Stimulated activated CD4-positive, alpha-beta T cell treated with anti-CD3 and anti-CD28 coated beads, Interleukin-1b, Interleukin-23, amount 100 ng/mL, for 1 hour (primary cell): ENCODE measurements at places on chromosomes 4 and X.

- DNase-seq = no peak
Measured at GRCh38 chr4:79623021-79623870, 215.2 kb upstream of the GK2 start.

DNA sequence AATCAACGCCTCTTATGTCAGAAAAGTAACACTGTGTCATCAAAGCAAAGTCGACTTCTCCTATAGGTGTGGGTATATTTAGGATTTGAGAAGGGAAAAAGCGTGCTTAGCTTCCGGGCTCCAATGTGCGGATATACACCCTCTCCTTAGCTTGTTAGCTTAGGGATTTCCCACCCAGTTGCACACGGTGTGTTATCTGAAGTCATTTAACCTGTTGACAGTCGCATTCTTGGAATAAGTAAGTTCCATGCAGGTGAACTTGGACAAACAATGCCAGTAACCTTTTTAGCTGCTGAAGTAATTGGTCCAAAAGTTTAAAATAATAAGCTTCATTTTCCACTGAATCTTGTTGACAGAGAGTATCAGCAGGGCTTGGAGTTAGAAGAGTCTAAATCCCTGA, 113.7 kb downstream of the SHROOM3 start:
- DNase-seq = no peak

GRCh38 chr4:23814587-23814986, 75.3 kb downstream of the PPARGC1A start:
- no peak for DNase-seq

- DNase-seq = no peak
Measured at GRCh38 chr4:1872870-1873269, 1.7 kb downstream of the NSD2 start.

GRCh38 chr4:101785486-101785885, 5.0 kb upstream of the BANK1 start:
- DNase-seq = no peak

DNA sequence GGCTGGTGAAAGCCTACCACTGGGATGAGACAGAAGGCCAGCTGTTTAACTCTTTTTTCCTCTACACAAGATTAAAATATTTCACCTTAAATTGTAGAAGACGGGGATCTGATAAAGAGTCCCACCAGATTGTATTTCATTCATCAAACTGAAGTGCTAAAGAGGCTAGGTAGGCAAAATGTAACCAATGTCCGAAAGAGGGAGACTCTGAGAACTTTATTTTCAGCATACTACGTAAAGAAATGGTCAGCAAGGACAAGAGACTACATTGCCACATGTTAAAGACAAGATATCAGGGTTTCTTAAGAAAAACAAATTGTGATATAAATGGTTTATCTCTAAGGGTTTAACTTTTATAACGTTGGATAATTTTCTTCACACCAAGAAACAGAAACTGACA, 71.6 kb upstream of the INPP4B start:
- DNase-seq = no peak

DNA sequence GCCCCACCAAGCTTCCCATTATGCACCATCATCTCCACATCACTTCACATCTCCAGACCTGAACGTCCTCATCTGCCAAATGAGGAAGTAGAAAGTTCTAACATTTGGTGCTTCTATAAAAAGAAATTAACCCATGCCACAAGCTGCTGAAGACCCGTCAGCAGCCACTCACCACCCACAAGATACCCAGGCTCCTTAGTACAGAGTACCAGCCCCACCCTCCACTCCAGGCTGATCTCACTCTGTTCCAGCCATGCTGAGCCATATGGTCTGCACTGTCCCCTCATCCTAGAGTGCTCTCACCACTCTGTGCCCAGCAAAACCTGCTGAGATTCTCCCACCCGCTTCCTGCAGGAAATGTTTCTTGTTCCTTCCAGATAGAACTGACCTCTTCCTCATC, 240.8 kb upstream of the PPARGC1A start:
- DNase-seq = no peak

DNA sequence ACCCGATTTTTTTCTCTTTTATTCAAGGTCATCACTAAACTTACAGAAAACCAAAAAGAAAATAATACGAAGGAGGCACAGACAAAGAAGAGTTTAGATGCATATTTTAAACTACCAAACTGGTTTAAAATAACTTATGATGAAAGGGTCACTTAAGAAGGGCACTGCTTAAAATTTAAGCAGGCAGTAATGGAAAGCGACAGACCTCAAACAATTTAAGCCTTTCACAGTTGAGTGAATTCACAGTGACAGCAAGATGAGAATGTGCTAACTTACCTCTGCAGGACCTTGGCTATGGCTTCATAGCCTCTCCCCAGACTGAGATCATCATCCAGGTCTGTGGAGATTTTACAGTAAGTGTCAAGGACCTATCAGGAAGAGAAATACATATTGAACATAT, 112.1 kb downstream of the TTC29 start:
- no peak for DNase-seq

DNA sequence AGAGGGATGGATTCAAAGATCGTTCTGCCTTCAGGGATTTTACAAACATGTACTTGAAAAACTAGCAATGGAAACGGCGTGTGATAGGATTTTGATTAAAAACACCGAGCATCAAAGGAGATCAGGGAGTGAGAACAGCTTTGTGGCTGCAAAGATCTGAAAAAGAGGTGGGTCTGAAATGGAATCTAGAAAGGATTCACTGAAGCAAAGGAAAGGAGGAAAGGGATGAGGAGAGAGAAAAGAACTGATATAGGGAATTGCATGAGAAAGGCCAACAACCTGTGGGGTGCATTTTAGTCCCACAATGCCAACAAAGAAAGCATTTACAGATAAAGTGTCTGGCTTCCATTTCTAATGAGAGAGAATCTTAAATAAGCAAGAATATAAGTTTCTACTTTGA, 23.1 kb downstream of the ADH4 start:
- DNase-seq = no peak

DNA sequence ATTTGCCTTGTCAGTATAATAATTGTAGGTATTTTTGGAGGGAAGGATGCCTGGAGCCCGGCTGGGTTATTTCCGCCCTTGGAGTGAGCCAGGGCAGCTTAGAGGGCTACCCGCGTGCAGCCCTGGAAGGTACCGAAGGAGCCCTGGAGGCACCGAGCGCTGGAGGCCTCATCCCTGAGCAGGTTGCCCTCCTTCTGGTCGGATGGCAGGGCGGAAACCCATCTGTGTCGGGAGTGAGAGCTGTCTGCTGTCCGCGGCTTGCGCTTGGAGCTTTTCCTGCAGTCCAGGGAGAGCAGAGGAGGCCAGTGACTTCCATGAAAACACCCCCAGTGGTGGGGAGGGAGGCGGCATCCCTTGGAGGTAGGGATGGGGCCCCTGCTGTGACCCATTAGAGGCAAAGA, 122.1 kb downstream of the TBL1X start:
- DNase-seq = no peak

- DNase-seq = no peak
Measured at GRCh38 chr4:156906325-156906724, 65.3 kb downstream of the PDGFC start.

DNA sequence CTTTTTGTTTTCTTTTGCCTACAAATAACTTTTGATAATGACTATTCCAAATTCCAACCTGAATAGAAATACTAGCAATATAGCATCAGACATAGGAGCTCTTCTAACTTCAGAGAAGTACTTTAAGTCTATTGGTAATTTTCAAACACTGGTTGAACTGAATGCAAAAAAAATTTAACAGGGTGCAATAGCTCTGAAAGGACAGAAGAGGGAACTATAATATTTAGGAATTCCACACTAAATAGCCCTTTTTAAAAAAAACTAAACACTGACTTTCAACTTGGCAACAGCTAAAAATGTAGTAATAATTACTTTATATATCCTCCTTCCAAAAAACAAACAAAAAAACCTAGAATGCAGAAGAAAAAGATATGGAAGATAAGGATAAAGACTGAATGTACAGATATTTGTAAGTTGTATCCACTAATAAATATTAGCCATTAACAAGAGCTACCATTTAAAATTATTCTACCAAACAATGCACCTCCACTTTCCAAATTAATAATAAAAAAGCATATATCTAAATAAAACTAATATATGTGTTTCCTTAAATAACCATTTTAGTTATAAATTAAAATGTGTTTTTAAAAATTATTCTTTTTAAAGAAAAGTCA, 81.4 kb downstream of the FBXW7 start:
- no peak for DNase-seq

- DNase-seq = no peak
Measured at GRCh38 chrX:133638285-133638684, 223.0 kb upstream of the GPC4 start.

DNA sequence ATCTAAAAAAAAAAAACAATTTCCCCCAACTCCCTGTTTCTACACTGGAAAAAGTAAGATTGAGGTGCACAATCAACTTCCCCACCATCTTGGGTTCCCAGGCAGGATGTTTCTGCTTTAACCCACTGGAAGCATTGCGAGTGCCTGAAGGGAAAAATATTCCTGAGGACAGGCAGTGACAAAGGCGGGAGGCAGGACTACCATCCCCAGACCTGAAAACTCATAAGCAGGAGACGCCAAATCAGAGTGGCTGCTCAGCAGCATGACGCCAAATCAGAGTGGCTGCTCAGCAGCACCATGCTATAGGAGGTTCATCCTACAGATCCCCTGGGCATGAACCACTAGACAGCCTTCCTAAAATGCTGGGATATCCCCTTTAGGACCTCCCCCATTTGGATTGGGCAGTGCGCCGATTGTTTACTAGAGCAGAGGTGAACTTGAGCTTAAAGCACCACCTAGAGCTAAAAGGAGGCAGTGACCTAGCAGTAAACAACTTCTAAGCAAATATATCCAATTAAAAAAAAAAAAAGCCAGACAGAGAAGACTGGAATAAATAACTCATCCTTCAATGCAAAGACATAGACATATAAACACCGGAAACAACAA, 35.0 kb upstream of the GK start:
- DNase-seq = no peak

GRCh38 chr4:173181848-173182247, 13.2 kb downstream of the GALNT7 start:
- no peak for DNase-seq

DNA sequence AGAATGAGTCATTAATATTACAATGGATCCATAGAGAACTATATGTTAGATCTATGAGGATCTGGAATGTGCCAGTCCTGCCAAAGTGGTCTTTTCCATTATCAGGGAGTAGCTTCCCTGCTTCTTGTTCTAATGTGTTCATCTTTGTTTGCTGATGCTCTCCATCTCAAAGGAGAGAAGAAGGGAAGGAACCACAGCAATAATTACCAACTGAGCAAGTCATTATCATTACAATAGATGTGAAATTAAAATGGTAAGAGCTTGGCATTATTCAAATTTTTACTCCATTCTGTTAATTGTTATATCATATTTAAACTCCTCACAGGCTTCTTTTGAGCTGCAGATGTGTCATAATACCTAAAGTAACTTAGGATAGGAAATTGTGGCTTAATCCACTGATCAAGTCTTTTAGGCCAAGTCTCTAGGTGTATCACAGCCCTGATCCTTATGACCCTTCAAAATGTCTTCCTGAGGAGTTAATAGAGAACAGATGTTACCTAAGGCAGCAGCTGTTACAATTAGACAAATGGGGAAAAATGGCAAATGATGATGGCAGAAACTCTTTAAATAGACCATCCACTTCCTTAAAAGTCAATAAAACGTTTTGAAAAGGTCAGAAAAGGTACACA, 1492.7 kb upstream of the IGFBP7 start:
- no peak for DNase-seq

DNA sequence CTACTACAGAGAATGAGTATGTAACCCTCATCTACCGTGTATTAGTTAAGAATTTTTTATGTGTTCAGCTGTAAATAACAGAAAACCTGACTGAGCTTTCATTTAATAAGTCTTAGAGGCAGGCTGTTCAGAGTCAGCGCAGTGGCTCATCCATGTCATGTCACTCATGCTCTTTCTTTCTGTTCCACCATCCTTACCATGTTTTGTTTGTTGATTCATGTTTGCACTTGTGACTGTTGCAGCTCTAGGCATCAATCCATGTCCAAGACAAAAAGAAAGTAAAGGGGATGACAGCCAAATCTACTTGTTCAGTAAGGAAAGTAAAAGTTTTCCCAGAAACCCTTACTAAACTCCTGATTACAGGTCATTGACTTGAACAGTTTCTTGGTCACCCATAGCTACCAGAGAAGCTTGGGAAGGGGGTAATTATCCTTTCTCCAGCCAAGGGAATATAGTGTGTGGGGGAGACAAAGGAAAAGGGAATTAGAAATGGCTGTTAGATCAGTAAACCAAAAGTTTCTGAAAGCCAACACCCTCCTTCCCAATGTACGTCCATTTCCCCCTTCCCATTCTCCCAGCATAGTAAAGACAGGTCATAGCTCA, 9.0 kb downstream of the ART3 start:
- no peak for DNase-seq
